ENCODE measurements at places on chromosomes 16 and 17.

DNA sequence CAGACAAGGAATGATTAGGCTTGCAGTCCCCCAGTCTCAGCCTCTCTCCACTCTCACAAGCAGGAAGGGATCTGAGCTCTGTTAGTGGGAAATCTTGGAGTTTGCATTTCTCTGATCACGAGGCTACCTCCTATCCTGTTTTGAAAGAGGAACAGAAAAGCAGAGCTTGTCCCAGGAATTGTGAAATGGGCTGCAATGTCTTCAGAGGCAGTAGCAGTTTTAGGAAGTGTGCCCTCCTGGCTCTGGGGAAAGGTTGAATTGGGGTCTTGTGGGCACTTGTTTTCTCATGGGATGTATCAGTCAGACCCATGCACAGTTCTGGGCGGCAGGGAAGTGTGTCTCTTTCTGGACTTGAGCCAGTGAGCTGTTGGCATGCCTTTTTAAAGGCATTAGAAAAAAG, 22.8 kb downstream of the NUP85 start:
- DNase-seq: no peak
- H3K4me3 ChIP-seq: no peak overlapping the region
- H3K27ac ChIP-seq: no peak overlapping the region
- H3K4me1 ChIP-seq: no peaks in the 10 kb centered on the region
- H3K27me3 ChIP-seq: no peaks in the 10 kb centered on the region

GRCh38 chr16:49491771-49492761, 118.5 kb downstream of the C16orf78 start:
- no peak overlapping the region for H3K4me3 ChIP-seq
- no peaks in the 10 kb centered on the region for H3K27me3 ChIP-seq
- H3K4me1 ChIP-seq: no peaks in the 10 kb centered on the region
- no peaks in the 10 kb centered on the region for H3K36me3 ChIP-seq
- peak; percentile 9 for DNase-seq

GRCh38 chr17:55368706-55369105, 52.9 kb downstream of the MMD start:
- DNase-seq: no peak
- H3K4me3 ChIP-seq: no peak overlapping the region
- H3K27ac ChIP-seq: no peak overlapping the region

DNA sequence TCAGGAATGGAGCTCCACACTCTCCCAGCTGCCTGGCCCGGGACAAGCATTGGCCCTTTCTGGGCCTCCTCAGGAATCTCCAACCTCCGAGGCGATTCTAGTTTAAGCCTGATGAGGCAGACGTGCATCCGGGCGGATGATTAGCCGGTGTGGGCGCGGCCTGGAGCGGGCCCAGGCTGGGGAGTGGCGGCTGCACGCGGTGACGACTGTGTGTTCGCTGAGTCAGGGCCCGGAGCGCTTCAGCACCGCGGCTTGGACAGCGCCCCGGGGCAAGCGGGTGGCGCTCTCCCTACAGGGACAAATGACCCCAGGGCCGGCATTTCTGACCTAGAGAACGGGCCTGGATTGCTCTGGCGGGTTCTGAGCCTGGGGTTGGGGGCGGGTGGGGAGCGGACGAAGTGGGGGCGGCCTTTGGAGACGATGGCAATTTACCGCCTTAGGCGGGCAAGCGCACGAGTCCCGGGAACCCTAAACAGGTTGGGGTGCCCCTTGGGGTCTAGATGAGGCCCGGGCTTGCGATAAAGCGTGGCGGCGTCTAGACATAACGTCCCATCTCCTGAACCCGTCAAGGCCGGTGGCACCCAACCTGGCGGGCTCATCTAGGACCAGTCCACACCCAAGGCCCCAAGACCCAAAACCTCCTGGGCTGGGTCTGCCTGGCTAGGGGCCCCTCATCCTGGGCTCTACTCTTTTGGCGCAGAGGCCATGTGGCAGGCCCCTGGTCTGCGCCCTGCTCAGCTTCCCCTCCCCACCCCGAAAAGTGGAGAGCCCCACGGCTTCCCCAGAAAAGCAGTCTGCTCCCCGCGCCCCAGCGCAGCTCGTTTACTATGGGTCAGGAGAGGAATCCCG, 22.3 kb upstream of the ZNHIT3 start:
- H3K4me3 ChIP-seq: no peak overlapping the region
- H3K27me3 ChIP-seq: no peaks in the 10 kb centered on the region
- no peaks in the 10 kb centered on the region for H3K4me1 ChIP-seq
- DNase-seq: peak; percentile 63

DNA sequence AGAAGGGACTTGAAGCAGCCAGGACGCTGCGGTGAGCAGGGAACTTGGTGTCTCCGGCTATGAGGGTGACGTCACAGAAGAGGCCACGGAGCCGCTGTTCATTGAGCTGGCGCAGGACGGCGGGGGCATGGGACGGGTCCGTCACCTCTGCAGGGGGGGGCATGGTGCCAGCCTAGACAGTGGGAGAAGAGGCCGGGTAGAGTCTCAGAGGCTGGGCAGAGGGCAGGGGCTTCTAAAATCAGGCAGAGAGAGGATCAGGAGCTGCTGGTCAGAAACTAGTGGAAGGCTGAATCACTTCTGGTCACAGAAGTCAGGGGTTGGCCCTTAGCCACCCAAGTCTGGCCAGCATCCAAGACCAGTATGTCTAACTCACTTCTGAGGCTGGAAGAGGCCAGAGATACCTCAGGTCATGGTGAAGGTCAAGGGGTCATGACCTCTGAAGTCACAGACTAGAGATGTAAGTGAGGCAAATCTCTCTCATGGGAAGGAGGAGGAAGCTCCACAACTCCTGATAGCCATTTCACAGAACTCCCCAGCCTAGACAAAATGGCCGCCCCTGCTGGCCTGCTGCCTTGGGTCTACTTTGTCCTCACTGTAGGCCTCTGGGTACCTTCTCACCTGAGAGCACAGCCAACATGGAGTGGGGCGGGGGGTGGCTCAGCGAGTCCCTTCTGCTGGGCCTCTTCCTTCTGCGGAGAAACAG, 12.6 kb downstream of the ZBTB4 start:
- no peaks in the 10 kb centered on the region for H3K27me3 ChIP-seq
- peak overlapping the region; percentile 68 for H3K27ac ChIP-seq
- H3K4me1 ChIP-seq: peaks cover 14% of the 10 kb centered on the region
- peaks cover 22% of the 10 kb centered on the region for H3K36me3 ChIP-seq
- H3K4me3 ChIP-seq: no peak overlapping the region
- DNase-seq: peak; percentile 56

DNA sequence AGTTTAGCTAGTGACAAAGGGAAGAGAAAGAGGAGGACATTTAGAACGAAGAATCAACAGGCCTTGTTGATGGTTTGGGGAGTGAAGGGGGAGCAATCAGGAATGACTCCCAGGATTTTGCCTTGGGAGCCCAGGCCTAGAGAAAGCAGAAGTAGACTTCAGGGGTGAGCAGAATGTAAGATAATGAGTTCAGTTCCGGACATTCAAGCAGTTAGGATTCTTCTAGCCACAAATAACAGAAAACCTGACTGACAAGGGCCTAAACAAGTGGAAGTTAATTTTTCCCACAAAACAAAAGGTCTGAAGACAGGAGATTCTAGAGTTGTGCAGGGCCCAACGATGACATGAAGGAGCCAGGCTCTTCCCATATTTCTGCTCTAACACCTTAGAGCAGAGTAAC, 45.9 kb downstream of the SKAP1 start:
- peaks cover 3% of the 10 kb centered on the region for H3K27me3 ChIP-seq
- H3K4me3 ChIP-seq: no peak overlapping the region
- no peak for DNase-seq
- H3K4me1 ChIP-seq: no peaks in the 10 kb centered on the region

DNA sequence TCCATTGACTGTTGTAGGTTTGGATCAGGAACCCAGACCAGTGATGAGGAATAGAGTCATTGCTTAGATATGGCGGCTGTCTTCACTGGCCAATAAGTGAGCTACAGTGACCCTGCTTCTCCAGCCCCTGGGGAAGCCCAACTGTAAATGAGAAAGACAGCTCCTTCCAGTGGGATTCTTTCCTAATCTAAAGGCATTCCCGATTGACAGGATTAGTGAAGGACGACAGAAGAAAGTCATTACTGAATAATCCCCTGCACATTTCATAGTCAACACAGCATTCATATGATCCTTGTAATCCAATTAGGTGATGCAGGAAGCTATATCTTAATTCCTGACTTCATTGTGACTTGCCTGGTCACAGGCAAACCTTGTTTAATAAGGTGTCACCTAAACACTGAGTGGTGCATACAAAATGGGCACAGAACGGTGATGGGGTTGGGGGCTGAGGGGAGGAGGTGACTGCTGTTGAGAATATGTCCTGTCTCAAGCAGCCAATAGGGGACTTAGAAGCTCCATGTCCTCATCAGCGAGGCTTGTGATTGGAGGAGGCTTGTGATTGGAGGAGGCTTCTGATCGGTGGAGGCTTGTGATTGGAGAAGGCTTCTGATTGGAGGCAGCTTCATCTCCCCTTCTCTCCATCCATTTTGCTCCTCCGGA, 242.6 kb downstream of the XYLT1 start:
- H3K4me3 ChIP-seq: no peak overlapping the region
- peak; percentile 31 for DNase-seq
- no peaks in the 10 kb centered on the region for H3K27me3 ChIP-seq
- H3K4me1 ChIP-seq: peaks cover 8% of the 10 kb centered on the region

DNA sequence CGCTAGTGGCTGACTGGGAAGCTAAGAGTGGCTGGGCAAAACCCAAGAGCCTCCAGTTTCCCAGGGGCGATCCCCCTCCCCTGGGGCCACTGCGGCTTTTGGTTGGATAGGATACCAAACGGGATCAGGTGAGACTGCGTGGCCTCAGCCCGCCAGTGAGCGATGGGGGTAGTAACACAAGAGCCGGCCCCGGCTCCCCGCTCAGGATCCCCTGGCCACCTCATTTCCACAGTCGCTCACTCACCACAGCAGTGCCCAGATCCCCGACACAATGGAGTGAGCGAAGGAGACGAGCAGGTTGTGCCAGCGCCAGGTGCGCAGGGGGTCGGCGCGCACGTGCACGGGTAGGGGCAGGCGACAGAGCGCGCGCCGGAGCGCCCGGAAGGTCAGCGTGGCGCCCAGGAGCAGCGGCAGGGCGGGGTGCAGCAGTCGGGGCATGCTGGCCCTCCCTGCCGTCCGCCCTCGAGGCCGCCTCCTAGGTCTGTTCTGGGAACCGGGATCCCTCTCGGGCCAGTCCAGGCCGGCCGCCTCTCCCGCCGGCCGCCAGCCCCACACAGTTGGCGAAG, 290 bp downstream of the TLCD1 start:
- peaks cover 10% of the 10 kb centered on the region for H3K36me3 ChIP-seq
- peak overlapping the region; percentile 78 for H3K4me3 ChIP-seq
- peak overlapping the region; percentile 68 for H3K27ac ChIP-seq

All from fibroblast of lung (primary cell).